Inflammatory macrophage (primary cell): ENCODE measurements at places on chromosomes 13 and 19.

DNA sequence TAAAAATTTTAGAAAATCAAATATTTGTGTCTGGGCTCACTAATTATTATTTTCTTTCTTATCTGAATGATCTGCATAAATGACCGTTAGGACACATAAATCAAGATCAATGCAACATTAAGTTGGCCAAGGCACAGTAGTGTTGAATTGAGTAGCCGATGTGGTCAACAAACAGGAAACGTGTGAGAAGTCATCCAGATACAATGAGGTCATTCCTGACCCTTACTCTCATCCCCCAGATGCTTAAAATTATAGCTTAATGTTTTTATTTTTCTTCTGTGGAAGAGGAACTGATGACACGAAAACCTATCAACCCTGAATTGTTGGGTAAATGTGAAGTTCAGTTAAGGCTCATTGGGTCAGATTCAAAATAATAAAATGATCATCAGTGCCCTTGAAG is 222.9 kb downstream of the RFC3 start:
- no peak for DNase-seq

DNA sequence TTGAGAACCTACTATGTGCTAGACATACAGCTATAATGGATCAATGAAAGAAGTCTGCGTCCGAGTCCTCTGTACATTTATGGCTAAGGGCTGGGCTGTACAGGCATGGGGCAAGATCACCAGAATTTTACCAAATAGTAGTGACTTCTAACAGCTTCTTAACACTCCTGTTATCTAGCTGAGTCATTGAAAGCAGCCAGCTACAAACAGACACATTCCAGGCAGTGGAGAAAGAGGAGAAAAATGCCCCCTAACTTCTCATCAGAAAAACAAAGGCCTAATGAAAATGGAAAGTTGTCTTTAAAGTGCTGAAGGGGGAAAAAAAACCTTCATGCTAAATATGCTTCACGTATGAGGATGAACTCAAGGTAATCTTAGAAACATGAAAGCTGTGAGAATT is 14.3 kb upstream of the ZNF667 start:
- no peak for DNase-seq

DNA sequence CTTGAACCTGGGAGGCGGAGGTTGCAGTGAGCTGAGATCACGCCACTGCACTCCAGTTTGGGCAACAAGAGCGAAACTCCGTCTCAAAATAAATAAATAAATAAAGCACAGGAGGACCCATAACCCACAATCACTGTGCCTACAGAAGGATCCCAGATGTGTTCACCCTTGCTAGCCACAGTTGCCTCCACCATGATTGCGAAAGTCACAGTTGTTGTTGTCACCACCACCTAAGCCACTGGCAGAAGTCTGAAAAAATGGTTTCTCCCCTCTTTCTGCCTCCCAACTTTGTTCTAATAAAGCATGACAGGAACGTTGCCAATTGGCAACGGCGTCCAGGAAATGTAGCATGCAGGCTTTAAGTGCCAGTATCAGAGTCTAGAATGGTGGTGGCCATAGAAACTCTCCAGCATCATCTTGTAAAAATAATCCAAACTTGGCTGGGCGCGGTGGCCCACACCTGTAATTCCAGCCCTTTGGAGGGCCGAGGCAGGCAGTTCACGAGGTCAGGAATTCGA is 2.2 kb upstream of the EPS15L1 start:
- no peak for DNase-seq

DNA sequence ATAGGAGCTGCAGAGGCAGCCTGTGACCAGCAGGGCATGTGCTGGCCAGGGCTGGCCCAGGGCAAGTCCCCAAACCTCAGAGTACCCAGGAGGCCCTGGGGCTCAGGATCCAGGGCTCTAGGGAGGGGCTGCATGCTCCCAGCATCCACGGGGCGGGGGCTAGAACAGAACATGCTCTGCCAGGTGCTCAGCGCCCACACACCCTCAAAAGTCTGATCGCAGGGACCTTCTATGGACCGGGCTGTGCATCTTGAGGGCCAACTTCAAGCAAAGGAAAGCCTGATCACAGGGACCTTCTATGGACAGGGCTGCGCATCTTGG is 33.5 kb downstream of the ELL start:
- peak; percentile 42 for DNase-seq

DNA sequence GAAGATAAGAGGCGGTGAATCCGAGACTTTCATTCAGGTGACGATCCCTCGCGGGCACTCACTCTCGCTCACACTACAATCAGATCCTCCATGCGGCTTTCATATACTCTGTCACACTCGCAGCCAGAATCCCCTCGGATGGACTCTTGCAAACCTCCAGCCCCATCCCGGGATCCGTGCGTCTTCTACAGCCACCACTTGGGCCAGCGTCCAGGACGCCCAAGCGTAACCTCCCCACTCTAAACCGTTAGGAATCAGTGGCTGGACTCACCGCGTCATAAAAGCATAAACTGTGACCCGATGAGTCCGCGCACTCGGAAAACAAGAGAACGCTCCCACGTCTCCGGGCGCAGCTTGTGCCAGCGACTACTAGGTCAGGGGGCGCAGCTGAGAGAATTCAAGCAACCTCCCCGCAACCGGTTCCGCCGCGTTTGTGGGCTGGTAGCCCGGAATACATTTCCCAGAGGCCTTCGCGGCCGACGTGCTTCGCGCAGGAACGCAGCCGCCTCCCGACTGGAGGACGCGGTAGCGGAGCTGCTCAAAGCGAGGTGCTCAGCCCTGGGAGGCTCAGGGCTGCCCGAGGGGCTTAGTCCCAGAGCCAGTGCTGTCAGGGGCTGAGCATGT is 27.6 kb downstream of the ZNF607 start:
- DNase-seq: peak; percentile 41

DNA sequence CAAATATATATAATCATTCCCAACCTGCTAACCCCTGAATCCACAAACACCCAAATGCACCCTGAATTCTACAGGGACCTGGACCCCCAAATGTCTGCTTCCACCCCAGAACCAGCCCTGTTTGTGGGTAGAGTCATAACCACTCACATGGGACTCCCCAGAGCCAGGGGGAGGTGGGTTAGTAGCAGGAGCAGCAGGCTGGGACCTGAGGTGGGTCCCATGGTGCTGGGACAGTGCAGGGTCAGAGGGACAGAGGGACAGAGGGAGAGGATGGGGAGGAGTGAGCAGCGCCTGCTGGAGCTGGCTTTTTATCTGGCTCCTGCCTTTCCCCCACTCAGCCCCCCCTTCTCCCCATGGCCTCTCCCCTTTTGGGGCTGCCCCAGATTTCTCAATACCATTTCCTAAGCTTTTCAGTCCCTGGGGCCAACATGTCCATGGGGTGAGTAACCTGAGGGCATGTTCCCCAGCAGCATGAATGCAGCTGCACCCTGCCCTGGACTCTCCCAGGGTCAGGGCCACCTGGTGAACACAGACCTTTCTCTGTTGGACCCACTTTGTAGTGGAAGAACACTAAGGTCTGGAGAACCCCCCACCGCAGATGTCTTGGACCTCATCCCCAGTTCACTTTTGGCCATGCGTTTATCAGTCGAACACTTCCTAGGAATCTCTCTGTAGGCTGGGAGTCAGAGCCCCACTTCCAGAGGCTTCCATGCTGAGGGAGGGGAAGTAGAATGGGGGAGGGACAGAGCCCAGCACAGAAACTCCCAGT is at the start of gene C3:
C3 (minus strand) TSS at position 282 of the 769 bp plus-strand sequence; CDS start at position 221, 61 bp downstream.
- peak; percentile 64 for DNase-seq

- DNase-seq: no peak
Observed at GRCh38 chr13:60790620-60791019, 393.6 kb downstream of the TDRD3 start.

DNA sequence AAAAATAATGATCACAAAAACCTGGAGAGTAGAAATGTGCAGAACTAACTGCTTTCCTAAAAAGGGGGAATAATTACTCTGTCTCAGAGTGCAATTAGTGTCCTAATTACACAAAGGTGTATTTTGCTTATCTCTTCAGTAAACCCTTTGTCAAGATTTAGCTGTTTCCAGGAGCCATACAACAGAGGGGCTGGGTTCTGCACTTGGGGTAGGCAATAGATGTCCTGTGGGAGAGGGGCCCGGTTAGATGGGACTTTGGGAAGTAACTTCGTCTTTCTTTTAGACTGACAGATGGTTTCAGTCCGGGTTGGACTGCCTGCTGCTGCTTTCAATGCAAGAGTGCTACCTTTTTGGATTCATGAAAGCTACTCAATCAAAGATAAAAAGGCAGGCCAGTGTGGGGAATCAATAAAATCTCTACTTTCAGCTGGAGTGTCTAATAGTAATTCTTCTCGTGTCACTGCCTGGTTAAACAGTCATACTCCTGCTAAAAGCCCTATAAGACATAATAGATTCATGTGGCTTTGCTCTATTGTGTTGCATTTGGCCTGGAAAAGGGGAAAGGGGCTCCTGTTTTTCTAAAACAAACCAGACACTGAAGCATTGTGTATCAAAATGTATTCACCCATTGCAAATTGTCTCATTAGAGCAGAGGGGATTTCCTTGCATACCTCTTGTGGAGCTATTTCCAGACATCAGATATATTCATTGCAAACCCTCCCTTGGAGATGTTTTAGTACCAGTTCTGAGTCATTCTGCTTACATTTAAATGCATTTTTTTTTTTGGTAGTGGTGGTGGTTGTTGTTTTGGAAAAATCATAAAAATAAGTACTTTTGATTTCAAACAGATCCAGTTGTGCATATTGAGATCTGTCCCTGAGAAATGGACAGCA is 83.3 kb upstream of the PCDH8 start:
- DNase-seq: no peak

DNA sequence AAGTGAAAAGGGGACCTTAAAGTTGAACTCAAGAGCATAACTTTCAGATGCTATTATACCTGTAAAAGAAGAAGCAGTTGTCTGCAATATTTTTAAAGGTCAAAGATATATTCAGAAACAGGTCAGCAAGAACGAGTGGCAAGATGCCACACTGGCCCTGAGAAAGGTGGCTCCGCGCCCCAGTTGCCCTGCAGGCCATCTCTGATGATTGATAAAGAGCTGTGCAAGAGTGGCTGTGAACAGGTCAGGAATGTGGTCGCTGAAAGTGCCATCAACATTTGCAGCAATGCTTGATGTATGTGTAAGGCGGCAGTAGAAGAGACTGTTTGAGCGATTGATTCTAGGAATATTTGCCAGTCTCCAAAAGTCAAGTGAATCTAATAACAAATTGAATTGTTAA is 664.2 kb upstream of the SLC10A2 start:
- no peak for DNase-seq

- DNase-seq: no peak
Observed at GRCh38 chr13:90232291-90232690, 1115.2 kb upstream of the MIR17HG start.
